ENCODE measurements at places on chromosomes 1 and 21. TPM values are rescaled to one million over a fixed set of nuclear protein-coding genes. Genes with fewer than 3 reads are reported as not detected.

FMO4 gene
- 4.6 TPM for total RNA-seq

SFN gene
- total RNA-seq: 6.7 TPM

ZNF593 gene
- total RNA-seq: 14.9 TPM

FAM151A gene
- not detected for total RNA-seq

ANXA9 gene
- not detected for total RNA-seq

MNDA gene
- total RNA-seq: 7.5 TPM

SMCP gene
- not detected for total RNA-seq

SMIM1 gene
- total RNA-seq: 14.5 TPM

KCNE2 gene
- total RNA-seq: not detected

VCAM1 gene
- total RNA-seq: 24.2 TPM

RASAL2 gene
- 34.8 TPM for total RNA-seq

RORC gene
- not detected for total RNA-seq

SYT6 gene
- total RNA-seq: 0.10 TPM

PAX7 gene
- total RNA-seq: not detected

MEX3A gene
- total RNA-seq: 0.23 TPM

Measured in posterior vena cava (tissue), 2 donors.